ENCODE measurements at places on chromosomes 2 and 18.

- no peak for DNase-seq
Observed at GRCh38 chr2:133365117-133365516, 203.1 kb downstream of the NCKAP5 start.

GRCh38 chr2:228066126-228066798, 115.2 kb downstream of the SPHKAP start:
- no peak for DNase-seq

DNA sequence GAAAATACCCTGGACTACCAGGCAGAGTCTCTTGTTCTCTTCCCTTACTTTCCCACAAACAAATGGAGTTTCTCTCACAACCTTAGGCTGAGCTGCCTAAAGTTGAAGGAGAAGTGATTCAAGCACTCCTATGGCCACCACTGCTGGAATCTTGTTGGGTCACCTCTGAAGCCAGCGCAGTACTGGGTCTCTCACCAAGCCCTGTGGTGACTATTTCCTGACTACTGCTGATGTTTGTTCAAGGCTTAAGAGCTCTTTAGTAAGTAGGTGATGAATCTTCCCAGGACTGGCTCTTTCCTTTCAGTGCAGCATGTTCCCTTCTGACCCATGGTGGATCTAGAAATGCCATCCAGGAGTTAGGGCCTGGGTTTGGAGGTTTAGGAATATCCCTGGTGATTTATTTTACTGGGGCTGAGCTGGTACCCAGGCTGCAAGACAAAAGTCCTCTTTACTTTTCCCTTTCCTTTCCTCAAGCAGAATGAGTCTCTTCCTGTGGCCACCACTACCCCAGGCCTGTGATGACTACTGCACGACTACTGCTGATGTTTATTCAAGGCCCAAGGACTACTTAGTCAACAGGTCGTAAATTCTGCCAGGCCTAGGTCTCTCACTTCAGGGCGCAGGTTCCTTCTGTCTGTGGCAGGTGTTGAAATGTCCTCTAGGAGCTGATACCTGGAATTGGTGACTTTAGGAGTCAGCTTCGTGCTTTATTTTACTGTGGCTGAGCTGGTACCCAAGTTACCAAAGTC, 121.8 kb downstream of the SLC4A10 start:
- DNase-seq, result peak; percentile 72

GRCh38 chr18:23908827-23909226, 105.7 kb upstream of the TTC39C start:
- no peak for DNase-seq

GRCh38 chr2:136022396-136023146, 37.1 kb upstream of the DARS1 start:
- DNase-seq, result no peak

DNA sequence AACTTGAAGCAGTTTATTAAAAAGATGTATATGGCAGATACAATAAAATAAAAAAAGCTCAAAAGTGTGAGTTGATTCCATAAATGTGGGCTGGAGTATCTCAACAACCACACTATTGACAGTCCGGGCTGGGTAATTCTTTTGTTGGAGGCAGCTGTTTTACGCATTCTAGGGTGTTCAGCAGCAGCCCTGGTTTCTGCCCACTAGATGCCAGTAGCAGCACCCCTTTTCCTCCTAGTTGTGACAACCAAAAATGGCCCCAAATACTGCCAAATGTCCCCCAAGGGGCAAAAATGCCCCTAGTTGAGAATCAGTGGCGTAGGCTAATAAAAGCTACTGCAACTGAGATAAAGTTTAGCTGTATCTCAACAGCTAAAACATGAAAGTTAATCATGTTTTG, 44.8 kb downstream of the CHMP3 start:
- DNase-seq, result no peak

GRCh38 chr2:16407358-16407757, 258.3 kb downstream of the CYRIA start:
- no peak for DNase-seq

DNA sequence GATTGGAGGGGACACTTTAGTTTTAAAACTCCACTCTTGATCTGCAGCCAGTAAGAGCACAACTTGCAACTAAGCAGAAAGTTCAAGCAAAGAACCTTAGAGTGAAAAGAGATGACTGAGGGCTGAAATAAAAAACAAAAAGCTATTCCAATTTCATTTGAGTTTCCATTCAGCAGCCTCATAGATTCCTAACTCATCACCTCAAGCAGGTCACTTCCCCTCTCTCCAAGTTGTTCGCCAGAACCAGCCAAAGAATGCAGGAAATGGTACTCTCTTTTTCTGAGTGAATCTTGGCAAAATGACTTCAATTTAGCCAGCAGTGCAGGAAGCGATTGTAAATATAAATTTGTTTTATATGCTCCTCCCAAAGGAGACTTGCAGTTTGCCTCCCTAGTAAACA, 213.3 kb downstream of the SETBP1 start:
- no peak for DNase-seq

DNA sequence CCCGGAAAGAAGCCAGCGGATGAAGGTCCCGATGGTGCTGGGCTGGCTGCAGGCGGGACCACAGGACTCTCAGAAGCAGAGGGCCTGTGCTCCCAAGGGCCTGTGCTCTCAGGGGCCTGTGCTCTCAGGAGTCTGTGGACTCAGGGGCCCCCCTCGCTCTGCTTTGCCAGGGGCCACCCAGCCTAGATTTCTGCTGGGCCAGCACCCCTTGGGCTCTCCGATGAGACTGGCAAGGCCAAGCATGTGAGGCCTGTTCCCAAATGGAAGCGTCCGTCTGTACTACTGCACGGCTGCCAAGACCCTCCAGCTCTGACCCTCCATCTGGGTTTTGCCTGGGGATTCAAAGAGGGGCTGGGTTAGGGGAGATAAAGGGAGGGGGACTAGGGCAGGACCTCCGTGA, 54.6 kb downstream of the SH3BP4 start:
- no peak for DNase-seq

DNA sequence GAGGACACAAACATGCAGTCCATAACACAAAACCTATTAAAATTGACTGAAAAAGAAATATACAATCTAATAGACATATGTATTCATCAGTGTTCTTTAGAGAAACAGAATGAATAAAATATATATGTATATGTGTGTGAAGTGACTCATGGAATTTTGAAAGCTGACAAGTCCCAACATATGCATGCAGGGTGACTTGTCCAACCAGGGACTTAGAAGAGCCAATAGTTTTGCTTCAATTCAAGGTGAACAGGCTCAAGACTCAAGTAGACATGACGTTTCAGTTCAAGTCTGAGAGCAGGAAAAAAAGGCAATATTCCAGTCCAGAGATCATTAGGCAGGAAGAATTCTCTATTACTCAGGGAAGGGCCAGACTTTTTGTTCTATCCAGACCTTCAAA, 271.2 kb upstream of the SETBP1 start:
- no peak for DNase-seq

- no peak for DNase-seq
Observed at GRCh38 chr18:57953883-57954282, 90.1 kb upstream of the NEDD4L start.

- no peak for DNase-seq
Observed at GRCh38 chr18:39053571-39053970, 1488.0 kb upstream of the CELF4 start.

DNA sequence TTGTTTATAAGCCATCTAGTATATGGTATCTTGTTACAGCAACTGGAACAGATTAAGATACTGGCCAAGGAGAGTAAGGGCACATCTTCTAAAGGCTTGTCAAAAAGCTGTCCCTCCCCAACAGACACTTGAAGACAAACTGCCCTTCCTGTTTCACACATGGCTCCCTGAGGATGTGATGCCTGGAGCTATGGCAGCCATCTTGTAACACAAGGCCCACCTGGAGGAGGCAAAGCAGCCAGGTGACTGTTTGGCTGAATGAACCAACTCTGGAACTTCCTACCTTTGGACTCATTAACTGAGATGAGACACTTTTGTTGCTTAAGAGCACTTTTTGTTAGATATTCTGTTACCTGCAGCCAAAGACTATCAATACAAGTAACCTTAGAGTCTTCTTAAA, 54.4 kb downstream of the SNORC start:
- DNase-seq, result no peak

- no peak for DNase-seq
Observed at GRCh38 chr2:119527999-119528398, 3.7 kb upstream of the SCTR start.

DNA sequence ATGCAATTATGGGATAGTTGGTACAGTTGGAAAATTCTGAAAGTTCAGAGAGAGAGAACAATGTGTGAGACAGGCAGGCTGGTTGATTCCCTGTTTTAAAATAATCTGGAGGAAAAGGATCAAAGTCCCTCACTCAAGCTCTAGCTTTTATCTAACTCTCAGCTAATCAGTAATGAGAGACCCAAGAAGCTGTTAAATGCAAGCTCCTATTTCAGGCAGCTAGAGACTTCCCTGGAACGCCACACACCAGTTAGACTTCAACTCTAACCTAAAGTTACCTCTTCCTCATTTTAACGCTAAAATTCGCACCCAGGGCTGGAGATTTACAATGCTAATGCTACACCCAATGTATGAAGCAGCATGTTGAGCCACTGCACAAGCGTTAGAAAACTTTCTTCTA, 243.1 kb downstream of the EN1 start:
- no peak for DNase-seq

- no peak for DNase-seq
Observed at GRCh38 chr2:174666312-174666711, 68.7 kb upstream of the WIPF1 start.

Measured in DMS153 (cell line).